ENCODE measurements at places on chromosomes 4 and X.

DNA sequence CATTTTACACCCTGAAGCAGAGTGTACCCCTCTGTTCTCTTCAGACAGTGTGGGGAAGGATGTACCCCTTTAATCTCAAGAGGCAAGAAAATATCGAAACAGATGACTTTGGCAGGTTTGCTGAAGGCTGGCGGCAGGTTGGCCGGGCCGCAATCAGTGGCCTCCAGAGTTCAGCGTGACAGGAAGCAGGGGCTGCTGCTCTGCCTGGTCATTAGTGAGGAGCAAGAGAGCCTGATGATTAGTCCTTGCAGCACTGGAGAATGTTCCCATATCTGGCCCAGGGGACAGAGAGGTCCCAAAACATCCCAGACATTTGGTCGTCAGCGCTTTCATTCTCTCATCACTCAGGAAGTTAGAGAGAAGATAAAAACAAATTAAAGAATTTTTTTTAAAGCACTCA is 352.8 kb downstream of the SPRY1 start:
- no peak for DNase-seq

- no peak for DNase-seq
Measured at GRCh38 chr4:101701551-101701950, 89.0 kb upstream of the BANK1 start.

DNA sequence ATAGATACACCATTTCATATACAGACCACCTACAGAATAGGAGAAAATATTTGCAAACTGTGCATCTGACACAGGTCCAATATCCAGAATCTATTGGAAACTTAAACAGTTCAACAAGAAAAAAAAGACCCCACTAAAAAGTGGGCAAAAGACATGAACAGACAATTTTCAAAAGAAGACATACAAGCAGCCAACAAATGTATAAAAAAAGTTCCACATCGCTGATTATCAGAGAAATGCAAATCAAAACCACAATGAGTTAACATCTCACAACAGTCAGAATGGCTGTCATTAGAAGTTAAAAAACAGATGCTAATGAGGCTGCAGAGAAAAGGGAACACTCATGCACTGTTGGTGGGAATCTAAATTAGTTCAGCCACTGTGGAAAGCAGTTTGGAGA is 36.8 kb downstream of the KIAA0232 start:
- DNase-seq, result no peak

DNA sequence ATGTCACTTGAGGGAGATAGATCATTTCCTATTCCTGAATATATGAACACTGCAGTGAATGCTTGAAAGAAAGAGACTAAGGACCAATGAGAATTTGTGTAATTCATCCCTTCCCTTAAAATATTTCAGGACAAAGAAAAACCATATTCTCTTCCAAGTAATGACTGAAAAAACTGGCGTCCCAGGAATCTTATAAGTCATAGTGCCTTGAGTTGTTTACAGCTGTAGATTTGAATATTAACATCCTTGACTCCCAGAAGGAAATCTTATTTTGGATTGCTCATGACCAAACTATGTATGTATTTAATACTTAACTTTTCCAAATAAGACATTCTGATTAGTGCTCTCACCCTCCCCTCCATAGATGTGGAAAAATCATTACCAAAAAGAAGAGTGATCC is 55.5 kb downstream of the CLDN22 start:
- DNase-seq, result no peak

- DNase-seq, result no peak
Measured at GRCh38 chr4:3471098-3471760, 8.1 kb downstream of the DOK7 start.

DNA sequence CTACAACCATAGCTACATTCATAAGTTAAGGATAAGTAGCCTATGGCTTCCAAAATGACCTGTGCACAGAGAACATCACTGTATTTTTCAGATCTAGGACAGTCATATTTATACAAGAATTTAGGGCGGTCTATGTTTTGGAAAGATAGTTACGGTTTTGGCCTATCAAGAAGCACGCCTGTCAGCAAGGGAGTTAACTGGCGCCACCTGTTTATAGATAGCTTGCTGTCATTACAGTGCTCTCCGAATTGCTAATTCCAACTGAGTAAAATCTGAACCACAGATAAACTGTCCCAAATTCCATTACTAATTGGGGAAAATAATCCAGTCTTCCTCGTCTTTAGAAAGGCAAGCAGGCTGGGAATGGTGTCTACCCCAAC is 646 bp downstream of the ABCB7 start:
- no peak for DNase-seq

GRCh38 chr4:7721984-7722551 is 217.6 kb downstream of the AFAP1 start:
- no peak for DNase-seq

- DNase-seq, result no peak
Measured at GRCh38 chr4:30245140-30245539, 475.0 kb upstream of the PCDH7 start.

DNA sequence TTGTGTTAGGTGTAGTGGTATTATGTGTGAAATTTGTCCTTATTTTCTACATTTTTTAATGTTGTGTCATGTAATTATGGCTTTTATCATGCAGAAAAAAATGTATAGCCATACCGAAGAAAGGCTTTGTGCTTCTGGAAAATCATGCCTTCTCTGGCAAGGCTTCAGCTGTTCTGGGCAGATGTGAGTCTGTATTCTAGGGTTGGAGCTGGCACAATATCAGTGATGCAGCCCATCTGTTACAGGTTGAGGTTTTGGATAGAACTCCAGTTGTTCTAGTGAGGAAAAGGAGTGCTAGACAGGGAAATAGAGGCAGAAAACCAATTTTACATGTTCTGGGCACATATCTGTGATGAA is 44.8 kb upstream of the PRSS12 start:
- no peak for DNase-seq

GRCh38 chr4:138868562-138868961 is 147.0 kb upstream of the NOCT start:
- DNase-seq, result no peak
